Activated CD4-positive, alpha-beta T cell treated with anti-CD3 and anti-CD28 coated beads, Interleukin-10, Interleukin-2, amounts not matched to agents 100 ng/mL and 50 ng/mL, durations not matched to agents 16 hours and 8 hours (primary cell): ENCODE measurements at places on chromosomes 12 and 14.
A peak's percentile ranks its signal among the peaks of the same experiment; 100 is the strongest.

DNA sequence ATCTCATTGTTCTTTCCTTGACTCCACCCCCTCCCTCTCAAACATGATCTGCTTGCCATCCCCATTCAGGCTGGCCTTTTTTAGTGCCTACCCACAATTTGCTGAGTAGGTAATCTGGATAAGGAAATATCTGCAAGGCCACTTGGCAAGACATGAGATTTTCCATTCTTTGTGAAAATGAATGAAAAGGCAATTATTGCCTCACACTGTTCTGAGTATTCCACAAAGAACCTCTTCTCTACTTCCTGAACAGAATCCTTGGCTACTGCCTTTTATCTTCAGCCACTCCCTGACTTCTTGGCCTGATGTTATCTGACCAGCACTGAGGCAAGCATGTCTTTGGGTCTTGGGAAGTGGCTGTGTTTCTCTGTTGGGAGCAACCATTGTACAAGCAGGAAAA, 263.2 kb upstream of the ATP2B1 start:
- no peak for DNase-seq

DNA sequence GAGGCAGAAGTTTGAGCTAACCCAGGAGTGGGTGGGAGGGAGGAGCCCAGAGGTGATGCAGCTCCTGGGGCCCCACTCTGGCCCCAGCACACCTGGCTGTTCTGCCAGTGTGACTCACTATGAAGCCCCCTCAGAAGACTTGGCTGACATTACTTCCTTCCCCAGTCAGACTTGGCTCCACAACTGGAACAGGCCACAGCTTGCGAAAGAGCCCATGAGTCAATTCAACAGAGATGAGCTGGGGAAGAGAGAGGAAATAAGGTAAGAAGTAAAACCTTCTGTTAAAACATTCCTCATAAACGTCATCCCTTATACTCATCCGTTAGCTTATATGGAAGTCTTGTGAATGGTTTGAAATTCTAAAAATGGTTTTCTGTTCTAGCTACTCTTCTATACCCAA, 245.9 kb downstream of the ADAMTS20 start:
- DNase-seq: no peak

- no peak for DNase-seq
Observed at GRCh38 chr14:95211721-95212504, 54.6 kb upstream of the DICER1 start.

DNA sequence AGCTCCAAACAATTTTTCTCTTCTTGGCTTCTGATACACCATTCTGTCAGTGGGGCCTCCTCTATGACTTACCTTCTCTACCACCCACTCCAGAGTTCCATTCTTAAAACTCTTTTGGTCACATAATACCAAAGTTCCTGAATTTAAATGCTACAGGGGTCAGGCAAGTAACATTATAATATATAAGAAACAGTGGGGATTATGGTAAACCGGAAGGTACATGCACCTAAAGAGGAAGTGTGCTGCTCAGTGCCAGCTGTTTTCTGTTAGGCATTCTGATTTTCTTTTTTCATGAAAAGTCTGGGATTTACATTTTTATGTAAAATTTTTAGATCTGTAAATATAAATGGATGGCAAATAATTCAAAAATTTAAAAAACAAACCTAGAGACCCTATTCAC, 39.9 kb downstream of the SOS2 start:
- no peak for DNase-seq

- no peak for DNase-seq
Observed at GRCh38 chr14:73462048-73462715, 3.8 kb upstream of the NUMB start.

GRCh38 chr14:104072586-104072985, 12.9 kb upstream of the ASPG start:
- DNase-seq: no peak

DNA sequence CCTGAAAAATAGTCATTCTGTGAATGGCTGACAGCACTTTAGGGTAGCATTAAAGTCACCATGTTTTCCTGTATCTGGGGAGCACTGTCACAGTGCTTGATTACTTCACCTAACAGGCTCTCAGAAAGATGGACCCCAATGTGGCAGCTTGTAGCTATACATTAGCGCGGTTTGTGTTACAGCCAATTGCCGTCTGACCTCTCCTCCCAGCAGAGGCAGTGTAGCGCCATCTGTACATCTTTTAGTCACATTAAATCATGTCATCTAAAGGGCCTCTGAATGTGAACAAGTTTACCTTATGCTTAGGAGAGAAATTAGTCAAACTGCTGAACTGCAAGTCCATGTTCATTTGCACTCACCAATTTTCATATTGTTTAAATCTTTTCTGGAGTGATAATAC, 113.7 kb downstream of the LMO3 start:
- no peak for DNase-seq

DNA sequence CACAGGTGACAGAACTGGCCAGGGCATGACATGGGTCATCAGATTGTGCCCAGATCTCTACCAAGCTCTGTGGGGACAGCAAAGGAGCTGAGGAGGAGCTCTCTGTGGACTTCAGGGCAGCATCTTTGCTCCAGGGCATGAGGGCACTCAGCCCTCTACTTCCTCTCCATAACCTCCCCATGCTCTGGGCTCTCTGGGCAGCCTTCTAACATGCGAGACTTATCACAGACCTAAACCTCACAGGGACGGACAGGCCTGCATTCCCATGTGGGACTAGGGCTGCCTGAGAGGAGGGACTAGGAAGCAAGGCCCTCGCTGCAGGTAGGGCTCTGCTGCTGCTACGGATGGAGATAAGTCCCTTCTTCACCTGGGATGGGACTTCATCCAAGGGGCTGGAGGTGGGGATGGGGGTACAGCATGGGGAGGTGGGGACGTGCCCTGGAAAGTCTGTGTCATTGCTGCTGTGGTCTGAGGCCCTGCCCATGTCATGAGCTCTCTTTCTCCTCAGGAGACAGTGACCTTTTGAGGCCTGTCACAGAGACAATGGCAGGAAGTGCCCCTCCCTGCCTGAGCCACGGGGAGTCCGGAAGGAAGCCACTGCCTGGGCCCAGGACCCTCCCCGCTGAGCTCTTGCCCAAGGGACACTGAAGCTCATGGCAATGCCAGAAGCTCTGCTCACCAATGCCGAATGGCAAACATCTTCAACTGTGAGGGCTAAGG, 44.1 kb downstream of the PITPNM2 start:
- peak; percentile 65 for DNase-seq

DNA sequence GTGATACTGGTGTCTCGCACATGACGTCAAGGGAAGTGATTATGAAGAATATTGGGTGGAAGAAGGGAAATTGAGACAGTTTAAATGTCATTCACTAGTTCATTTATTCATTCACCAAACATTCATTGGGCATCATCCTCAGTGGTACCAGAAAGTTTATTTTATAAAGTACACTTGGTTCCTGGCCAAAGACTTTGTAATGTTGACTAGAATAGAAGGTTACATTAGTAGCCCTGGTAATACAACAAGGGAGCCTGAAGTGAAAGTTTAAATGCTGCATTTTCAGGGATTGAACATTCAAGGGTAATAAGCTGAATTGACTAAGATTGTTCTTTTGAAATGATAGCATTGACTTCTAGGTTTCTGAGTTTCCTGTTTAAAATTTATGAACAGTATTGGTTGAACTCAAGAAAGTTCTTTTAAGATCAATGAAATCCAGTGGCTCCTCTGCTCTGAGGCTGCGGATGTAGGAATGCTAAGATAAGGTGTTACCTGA, 236.8 kb upstream of the BTG1 start:
- DNase-seq: no peak

- no peak for DNase-seq
Observed at GRCh38 chr12:72295101-72295500, 22.9 kb downstream of the TRHDE start.

- peak; percentile 77 for DNase-seq
Observed at GRCh38 chr12:96241846-96242256, 47.7 kb downstream of the ELK3 start.

- no peak for DNase-seq
Observed at GRCh38 chr14:89359477-89360222, 57.4 kb downstream of the FOXN3 start.

DNA sequence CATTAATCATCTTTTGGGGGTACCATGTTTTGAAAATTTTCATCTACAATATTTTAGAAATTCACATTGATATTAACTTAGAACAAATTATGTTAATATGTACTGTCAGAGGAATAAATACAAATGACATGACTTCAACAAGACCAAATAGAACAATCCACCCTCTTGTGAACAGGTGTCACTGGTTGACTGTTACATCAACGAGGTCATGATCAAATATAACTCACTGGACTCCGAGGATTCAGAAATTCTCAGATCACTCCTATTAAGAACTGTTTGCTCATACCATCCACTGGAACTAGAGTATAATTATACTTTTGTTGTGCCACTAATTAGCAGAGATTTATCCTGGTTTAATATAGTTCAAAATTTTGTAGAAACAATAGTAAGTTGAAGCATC, 318.8 kb downstream of the PRKD1 start:
- no peak for DNase-seq

DNA sequence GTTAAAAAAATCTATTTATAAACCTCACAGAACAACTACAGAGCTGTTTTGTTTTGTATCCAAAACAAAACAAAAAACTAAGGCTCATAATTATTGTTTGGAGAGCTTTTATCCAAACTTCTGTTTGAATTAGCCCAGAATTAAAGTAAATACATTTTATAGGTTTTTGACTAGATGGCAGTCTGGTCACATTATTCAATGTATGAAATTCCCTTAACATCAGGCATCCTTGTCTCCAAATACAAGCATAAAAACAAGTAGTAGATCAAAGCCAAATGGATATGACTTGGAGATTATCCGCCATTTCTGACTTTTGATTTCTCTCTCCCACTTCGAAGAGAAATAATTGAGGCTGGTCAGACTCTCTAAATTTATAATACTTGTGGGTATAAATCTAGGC, 63.5 kb downstream of the SLC38A1 start:
- no peak for DNase-seq

- no peak for DNase-seq
Observed at GRCh38 chr14:99800781-99801180, 7.6 kb downstream of the EML1 start.

DNA sequence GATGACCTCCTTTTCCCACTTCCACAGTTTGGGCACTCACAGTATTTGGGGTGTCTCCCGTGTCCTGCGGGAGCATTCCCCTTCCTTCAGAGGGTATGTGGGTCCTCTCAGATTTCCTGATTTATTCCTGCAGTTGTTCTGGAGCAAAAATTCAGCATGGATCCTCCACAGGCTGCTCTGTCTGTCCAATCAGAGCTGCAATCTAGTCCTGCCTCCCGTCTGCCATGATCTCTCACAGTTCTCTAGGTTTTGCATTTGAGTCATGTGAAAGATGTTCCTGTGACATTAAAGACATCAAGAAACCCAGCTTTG, 435.9 kb downstream of the TMTC2 start:
- DNase-seq: no peak

DNA sequence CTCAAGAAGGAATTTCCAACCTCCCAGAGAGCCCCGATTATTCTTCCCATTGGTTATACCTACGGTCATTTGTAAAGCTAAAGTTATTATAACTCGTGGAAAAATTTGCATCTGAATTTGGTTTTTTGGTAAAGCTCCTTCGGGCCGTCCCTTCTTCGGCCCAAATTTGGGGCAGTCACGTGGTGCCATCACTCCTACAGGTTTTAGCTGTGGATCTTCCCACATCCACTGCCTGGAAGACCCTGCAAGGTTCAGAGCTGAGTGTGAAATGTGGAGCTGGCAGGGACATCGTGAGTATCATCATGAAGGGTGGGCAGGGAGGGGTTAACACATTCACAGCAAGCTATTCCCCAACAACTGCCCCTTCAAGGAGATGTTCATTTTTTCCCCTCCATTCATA, 105.7 kb downstream of the NT5DC3 start:
- no peak for DNase-seq

- DNase-seq: no peak
Observed at GRCh38 chr12:86660488-86661147, 404.4 kb upstream of the MGAT4C start.

- no peak for DNase-seq
Observed at GRCh38 chr12:2540535-2540941, 254.2 kb upstream of the FKBP4 start.

DNA sequence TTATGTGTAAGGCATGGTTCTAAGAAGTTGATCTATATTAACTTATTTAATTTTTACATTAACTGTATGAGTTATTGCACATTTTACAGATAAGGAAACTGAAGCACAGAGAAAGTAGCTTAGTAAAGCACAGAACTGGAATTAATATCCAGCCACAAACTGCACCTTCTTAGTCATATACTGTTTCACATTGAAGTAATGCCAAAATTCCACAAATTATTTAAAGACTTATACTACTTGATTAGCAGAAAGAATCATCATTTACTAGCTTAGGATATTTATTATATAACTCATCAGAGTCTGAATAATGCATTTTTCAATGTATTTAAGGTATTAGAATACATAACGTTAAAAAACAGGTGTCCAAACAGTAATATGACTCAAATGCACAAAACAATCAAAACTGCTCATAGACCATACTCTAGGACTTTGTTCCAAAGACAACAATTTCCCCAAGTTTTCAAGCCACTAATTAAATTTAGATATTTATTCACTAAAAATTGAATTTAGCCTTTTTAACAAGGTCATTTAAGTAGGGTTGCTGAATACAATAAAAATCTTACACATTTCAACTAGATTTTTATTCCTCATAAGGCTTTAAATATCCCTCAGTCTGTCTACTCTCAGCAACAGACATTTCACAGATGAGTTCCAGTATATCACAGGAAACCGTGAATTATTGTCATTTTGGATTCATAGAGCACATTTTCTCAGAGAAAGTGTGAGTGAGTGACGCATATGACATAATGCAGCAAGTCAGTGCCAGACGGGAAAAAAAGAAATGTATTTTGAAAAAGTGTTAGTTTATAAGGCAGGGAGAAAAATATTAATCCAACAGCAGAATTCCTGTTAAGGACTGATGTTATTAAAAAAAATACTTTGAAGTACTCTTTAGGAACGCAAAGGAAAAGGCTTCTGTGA, 782.5 kb downstream of the TMTC2 start:
- no peak for DNase-seq

DNA sequence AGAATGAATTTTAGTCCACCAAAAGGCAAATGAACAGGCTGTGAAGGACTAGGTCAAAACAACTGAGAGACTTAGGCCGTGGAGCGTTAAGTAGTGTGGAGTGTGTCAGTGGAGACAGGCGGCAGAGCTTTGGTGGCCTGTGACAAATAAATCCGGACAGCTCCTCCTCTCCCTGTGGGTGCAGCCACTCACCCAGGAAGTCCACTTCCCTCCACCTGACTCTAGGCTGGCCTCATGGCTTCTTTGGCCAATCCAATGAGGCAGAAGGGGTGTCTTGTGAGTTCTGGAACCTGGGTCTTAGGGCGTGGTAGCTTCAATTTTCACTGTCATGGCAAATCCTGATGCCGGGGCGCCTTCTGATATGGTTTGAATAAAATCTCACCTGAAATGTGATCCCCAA, 180.9 kb upstream of the C14orf180 start:
- no peak for DNase-seq

DNA sequence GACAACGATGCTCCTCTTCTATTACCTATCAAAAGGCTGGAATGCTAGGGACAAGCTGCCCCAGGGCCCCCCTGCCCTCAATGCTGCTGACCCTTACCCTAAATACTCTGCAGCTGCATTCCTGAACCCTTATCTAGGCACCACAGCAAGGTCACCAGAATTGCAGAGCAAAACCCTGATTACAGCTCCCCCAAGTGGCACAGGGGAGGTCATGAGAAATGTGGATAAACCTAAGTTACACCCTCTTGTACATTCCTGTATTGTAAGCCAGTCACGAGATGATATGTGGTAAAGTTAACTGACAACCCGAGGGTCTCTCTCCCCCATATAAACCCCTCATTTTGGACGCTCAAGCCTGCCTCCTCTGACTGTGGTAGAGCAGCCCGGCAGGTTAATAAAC, 411.8 kb upstream of the STXBP6 start:
- DNase-seq: no peak

GRCh38 chr14:72849222-72849621, 44.7 kb downstream of the DPF3 start:
- DNase-seq: no peak
